Activated naive CD4-positive, alpha-beta T cell treated with Interleukin-2 at 50 U/mL for 16 hours (primary cell): ENCODE measurements at places on chromosomes 2 and 18.

- no peak for DNase-seq
Observed at GRCh38 chr2:59900728-59901452, 652.6 kb downstream of the BCL11A start.

GRCh38 chr2:240360645-240361475 lies 74.6 kb upstream of the GPC1 start:
- DNase-seq, result no peak

DNA sequence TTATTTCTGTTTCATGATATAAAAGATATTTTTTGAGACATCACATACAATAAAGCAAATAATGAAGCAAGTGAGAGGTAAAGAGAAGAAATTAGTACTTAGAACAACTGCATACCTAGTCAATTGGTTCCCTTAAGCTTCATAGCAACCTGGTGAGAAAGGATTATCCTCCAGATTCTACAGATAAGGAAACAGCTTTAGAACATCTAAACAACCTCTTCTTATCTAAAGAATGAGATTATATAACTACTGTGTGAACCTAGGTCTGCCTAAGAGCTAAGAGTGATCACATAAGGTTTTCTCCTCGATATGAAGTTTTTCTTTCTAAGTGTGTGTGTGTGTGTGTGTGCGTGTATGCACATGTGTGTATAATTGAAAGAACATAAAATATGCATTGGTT lies 265.1 kb downstream of the NOL4 start:
- no peak for DNase-seq

GRCh38 chr2:25035537-25036220 lies 6.2 kb upstream of the EFR3B start:
- DNase-seq, result no peak

GRCh38 chr18:62377131-62377807 lies 52.2 kb downstream of the TNFRSF11A start:
- no peak for DNase-seq
